ENCODE measurements at places on chromosomes 11 and 22.

GRCh38 chr11:130677486-130678153 lies 229.2 kb downstream of the ADAMTS15 start:
- no peak for DNase-seq

DNA sequence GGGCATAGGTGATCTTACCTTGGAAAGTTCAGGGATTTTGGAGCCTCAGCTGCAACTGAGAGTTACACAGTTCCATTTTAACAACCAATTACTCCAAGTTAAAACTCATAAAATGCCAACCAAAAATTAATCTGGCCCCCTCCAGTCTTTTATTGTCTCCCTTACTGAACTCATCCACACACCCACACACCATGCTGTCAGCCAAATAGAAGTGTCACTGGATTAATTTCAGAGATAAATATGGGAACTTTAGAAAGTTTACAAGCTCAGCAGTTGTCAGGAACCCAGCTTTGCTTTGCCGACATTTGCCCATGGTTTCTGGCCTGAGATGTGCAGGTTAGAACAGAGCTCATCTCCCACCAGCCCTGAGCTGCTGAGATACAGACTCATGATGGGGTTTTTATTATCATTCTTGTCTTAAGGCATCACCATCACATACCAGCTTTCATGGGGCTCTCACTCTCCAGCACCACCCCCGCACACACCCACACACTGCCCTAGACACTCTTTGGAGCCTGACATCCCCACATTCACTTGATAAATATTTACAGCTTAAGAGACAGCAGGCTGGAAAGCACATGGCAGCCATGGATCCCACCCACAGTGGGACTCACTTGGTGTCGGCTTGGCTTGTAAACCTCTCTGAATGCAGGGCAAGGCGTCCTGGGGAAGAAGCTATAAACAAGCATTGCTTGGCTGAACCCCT lies 23.7 kb upstream of the CTR9 start:
- DNase-seq: no peak

GRCh38 chr11:29293825-29294224 lies 723.0 kb downstream of the KCNA4 start:
- DNase-seq: peak; percentile 69

DNA sequence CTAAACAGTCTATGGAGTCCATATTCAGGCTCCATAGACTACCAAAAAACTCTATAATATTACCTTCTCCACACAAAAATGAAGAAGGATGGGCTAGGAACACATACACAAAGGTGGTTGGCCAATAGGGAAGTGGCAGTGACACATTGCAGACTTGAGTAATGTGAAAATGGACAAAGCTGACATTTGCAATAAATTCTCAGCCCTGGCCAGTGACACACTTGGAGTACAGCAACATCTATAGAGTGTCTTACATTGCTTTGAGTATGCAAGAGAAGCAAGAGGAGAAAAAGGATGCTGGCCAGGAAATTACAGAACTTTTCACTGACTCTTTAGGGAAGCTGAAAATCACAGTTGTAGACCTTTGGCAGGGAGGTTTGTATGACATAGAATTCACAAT lies 7.3 kb upstream of the OR52W1 start:
- no peak for DNase-seq

- no peak for DNase-seq
Observed at GRCh38 chr11:12901874-12902481, 107.1 kb upstream of the RASSF10 start.

- DNase-seq: no peak
Observed at GRCh38 chr22:20545681-20546521, 38.5 kb downstream of the MED15 start.

GRCh38 chr11:3231851-3232744 lies at the start of gene MRGPRE:
Gene MRGPRE (minus strand): TSS chr11:3232417. CDS start chr11:3228799, 3,618 bp downstream.
- no peak for DNase-seq

- DNase-seq: no peak
Observed at GRCh38 chr11:75154646-75155569, 4.0 kb downstream of the SLCO2B1 start.

- DNase-seq: no peak
Observed at GRCh38 chr22:49616356-49617231, 211.1 kb downstream of the BRD1 start.

DNA sequence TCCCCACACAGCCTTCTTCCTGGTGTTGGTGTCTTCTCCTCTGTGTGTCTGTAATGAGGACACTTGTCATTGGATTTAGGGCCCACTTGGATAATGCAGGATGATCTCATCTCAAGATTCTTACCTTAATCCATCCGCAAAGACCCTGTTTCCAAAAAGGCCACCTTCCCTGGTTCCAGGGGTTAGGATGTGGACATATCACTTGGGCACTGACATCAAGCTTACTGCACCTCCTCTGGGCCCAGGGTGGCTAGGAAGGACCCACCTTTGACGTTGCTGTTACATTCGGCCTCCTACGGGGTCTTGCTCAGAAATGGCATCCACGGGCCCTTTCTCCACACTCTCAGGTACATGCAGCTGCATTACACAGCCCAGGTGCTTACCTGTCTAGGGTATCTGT lies 535.9 kb downstream of the BRD1 start:
- no peak for DNase-seq

- peak; percentile 38 for DNase-seq
Observed at GRCh38 chr11:68962527-68963250, 18.1 kb downstream of the MRGPRD start.

GRCh38 chr22:44351685-44352377 lies 39.1 kb upstream of the SHISAL1 start:
- DNase-seq: peak; percentile 10

GRCh38 chr11:73931039-73931645 lies 19.7 kb upstream of the DNAJB13 start:
- peak; percentile 45 for DNase-seq

GRCh38 chr11:103325686-103326069 lies 216.5 kb downstream of the DYNC2H1 start:
- DNase-seq: no peak

GRCh38 chr11:17515443-17516176 lies 28.6 kb downstream of the USH1C start:
- DNase-seq: no peak

DNA sequence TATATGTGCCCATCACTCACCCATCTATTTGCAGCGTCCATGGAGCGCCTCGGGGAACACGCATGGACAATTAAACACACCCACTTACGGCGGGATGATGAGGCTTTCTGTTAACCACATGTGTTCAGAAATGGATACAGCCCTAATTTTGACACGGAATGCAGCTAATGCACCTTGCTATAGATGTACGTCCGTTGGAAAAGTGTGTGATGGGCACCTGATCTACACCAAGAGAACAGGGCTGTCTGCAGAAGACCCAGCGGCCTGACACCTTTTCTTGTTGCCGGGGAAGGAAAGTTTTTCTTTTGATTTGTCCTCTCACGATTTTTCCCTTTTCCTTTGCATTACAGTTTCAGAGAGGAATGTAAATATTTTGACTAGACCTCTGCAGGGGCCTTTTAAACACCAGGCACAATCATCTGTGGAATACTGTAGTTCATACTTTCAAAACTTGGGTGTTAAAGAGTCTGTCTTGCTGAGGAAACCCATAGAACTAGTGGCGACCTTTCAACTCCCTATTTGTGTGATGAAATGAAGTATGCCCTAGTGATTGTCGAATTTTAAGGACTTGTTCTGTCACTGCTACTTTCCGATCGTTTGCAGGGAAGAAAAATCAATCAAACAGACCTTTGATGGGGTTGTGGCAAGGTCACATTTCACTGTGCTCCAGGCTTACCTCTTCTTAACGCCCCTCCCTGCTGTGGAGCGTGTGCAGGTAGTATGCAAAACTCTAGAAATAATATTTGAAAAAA lies 16.5 kb upstream of the PAX6 start:
- no peak for DNase-seq

GRCh38 chr22:46941968-46942798 lies 179.7 kb downstream of the TBC1D22A start:
- DNase-seq: no peak

- no peak for DNase-seq
Observed at GRCh38 chr11:37306563-37306962, 708.5 kb upstream of the RAG2 start.

GRCh38 chr11:69431893-69432738 lies 49.3 kb upstream of the LINC01488 start:
- no peak for DNase-seq

DNA sequence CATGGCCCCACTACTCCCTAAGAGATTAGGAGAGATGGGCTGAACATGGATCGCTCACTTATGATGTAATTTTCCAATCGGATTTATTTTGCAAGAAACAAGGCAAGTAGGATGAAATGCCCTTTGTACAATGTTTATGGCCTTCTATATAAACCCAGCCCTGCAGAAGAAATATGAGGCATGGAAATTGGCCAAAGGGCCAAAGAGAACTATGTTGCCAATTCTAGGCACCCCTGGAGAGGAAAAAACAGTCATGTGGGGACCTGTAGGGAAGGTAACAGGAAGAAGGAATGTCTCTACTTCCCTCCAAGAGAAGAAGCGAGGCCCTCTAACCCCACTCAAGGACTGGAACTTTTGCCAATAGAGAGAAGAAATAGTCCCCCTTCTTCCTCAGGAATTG lies 54.4 kb downstream of the RCN1 start:
- no peak for DNase-seq

- DNase-seq: no peak
Observed at GRCh38 chr11:36254713-36255112, 34.5 kb downstream of the COMMD9 start.

DNA sequence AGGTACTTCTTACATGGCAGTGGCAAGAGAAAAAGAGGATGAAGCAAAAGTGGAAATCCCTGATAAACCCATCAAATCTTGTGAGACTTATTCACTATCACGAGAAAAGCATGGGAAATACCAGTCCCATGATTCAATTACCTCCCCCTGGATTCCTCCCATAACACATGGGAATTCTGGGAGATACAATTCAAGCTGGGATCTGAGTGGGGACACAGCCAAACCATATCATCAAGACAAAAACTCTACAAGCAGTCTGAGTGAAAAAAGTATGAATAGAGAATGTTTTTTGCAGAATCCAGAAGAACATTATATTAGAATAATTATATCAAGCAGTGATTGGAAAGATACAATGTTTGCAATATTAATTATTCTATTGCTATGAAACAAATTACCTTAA lies 893.7 kb downstream of the FAM181B start:
- DNase-seq: no peak

DNA sequence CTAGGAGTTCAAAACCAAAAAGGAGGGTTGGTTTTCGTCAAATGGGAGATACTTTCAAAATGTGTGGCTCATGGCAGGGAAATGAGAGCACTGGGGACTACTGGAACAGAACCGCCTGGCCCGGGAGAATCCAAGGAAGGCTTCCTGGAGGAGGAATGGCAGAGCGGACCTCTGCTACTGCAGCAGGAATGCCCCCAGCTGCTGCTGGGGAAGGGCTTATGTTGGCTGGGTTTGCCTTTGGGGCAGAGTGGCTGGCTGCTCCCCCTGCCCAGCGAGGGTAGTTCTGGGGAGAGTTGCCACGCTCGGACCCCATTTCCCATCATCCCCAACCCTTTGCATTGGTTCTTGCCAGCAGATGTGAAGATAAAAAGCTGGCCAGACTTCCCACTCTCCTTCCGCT lies 10.6 kb upstream of the APOBEC3A start:
- DNase-seq: no peak

DNA sequence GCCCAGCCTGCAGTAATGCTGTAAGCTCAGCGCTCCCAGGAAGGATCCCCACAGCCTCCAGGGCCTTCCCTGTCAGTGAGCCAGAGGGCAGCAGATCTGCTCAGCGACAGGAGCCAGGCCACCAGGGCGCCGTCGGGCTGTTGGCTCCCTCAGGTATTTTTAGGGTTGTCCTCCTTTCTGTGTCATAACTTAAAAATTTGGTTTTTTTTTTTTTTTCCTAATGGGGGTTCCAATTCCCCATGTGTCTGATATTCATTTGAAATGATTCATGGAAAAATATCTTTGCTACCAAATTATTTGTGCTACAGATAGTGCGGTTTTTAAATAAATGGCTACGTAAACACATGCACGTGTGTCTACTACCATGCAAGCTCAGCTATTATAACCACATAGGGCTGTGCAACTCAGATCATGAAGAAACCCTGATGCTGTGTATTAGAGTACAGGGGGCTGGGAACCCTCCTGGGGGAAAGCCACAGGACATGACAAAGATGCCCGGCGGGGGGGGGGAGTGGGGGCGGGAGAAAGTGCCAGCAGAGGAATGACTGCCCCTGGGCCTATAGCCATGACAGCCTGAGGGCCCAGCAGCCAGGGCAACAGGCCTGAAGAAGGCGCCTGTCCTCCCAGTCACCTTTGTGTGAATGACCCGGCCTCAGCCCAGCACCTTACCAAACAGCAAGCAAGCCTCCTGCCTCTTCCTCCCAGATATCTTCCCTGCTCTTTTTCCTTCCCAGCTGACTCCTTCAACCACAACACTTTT lies 89.3 kb downstream of the NAT10 start:
- DNase-seq: no peak

DNA sequence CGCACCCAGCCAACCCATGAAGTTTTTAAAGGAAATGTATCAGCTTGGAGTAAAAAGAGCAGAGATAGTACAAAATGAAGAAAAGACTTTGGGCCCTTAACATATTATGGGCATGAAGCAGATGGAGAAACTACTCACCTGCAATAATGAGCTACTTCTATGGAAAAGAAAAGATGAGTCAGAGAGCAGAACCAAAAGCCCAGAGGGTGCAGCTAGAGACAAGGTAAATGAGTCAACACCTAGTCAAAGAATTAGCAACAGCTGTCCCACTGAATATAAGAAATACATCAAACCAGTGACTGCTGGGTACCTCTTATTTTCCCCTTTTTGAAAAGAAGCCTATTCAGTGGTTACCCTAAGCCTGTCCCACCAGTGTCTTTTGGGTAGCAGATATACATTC lies 61.8 kb downstream of the RPL27A start:
- no peak for DNase-seq

- no peak for DNase-seq
Observed at GRCh38 chr11:107791343-107792048, 67.1 kb downstream of the SLC35F2 start.

GRCh38 chr11:133154781-133155180 lies 377.5 kb downstream of the OPCML start:
- DNase-seq: no peak

- peak; percentile 91 for DNase-seq
Observed at GRCh38 chr11:64339754-64340408, at the start of gene CCDC88B. Gene CCDC88B (plus strand): TSS chr11:64340204. CDS start chr11:64340267, 63 bp downstream.

GRCh38 chr11:68839911-68840641 lies 1.6 kb downstream of the CPT1A start:
- DNase-seq: peak; percentile 74

- peak; percentile 29 for DNase-seq
Observed at GRCh38 chr22:50506611-50507420, 686 bp downstream of the LMF2 start.

GRCh38 chr11:27976262-27976661 lies 131.7 kb downstream of the KIF18A start:
- DNase-seq: no peak

DNA sequence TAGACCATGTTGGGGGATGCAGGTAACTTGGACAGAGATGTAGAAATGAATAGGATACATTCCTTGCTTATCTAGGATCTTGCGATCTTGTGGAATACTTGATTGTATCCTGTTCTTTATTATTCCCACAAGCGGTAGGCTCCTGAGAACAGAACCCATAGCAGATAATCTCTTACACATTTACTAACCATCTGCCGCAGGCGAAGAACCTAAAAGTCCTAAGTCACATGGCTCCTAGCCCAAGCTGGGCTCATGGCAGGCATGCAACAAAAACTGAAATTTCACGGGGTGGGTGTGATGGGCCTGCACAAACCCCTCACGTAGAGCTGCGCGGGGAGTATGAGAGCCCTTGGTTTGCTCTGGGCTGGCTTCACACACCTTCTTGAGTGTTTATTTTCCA lies 177.4 kb upstream of the NECTIN1 start:
- no peak for DNase-seq

GRCh38 chr22:43381693-43382092 lies 30.1 kb upstream of the MPPED1 start:
- peak; percentile 81 for DNase-seq

Data from GM12865 (cell line).